ENCODE measurements at places on chromosomes 2 and 18.

DNA sequence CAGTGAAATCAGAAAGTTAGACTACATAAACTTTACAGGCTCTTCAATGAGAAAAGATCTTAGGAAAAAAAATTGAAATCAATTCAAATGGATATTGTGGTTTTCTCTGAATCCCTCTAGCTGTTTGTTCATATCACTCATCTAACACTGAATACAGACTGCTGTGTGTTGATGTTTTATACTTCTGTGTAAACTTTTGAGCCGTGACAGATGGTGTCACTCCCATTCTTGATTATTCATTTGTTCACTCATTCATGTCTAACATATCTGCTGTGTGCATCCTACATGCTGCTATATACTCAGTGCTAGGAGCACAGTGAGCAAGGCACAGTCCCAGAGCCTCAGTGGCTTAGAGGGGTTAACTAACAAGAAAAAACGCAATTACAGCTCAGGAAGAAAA is 12.6 kb downstream of the KLHL23 start:
- DNase-seq, result no peak

DNA sequence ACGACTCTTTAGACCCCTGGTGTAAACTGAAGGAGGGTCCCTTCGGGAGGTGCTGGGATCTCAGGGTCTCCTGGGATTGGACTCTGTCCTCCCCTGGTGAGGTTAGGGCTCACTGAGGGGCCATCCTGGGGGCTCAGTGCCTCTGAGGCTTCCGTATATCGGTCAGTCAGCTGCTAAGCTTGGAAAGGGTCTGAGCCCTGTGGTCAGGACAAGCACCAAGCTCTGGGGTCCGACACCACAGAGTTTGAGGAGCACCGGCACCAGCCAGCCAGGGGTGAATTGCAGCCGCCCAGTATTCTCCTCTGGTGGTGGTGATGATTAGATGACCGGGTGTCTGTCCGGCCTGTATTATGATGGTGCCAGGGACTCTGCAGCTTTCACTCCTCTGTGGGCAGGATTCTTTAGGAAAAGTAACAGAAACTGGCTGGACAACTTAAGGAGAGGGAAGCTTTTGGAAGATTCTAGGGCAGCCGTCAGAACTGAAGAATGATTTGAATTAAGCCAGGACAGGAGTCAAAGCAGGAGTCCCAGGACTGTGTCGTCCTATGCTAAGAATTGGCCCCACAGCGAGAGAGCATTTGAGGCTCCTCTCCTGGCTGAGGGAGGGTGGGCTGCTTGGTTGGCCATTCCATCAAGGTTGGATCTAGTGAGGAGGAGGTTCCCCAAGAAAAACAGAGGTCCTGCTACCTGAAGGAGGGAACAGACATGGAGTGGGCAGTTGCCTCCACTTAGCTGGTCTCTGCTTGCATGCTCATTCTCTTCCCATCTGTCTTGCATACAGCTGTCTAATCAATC is 158.6 kb upstream of the HS6ST1 start:
- DNase-seq, result no peak

DNA sequence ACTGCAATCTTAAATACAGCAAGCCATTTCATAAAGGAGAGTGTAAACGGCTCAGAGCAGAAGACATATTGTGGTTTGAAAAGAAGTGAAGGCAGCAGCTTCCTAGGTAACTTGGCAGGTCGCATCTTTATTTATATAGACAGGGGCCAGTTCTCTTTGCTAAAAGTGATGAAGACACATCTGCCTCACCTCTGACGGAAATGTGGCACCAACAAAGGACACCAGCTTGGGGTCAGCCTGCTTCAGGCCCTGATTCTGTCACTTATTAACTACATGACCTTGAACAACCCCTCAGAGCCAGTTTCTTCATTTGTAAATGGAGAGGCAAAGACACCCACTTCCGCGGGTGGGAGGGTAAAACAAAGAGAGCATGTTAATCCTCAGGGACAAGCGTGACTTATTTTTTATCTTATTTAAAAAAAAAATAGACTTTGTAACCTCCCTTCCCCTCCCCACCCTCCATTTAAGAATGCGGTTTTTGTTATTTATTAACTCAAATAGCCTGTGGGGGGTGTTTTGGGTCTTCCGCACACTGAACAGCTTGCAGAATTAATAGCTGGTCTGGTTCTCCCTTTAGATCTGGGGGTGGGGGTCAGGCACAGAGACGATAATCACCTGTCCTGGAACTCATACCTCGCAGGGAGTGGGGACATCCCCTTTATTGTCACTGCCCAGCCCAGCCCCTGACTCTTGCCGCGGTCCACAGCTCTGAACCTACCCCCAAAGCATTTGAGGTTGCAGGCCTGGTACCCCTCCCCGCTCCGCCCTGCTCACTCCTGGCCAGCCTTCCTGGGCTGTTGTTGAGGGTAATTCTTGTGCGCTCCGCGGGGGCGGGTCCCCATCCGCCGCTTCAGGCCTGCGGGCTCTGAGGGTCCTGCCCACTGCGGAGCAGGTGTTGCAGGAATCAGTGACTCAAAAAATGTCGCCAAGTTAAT is 64.2 kb upstream of the TMEM17 start:
- no peak for DNase-seq

DNA sequence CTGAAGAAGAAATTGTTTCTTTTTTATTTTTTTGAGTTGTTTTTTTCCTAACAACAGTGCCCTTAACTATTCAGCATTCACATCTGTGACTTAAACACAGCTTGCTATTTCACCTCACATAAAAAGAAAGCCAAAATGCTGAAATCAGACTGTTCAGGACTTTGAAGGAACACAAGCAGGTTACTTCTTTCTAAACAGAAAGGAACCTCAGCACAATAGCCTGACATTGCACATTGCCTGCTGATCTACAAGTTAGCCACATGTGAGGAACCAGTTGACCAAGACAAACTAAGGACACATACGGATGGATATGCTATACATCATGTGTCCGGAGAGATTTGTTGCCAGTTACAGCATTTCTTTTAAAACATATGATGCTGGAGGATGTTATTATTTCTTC is 331.1 kb downstream of the FSIP2 start:
- no peak for DNase-seq

- DNase-seq, result no peak
These were observed 162.6 kb downstream of the KCNE4 start for GRCh38 chr2:223214394-223215253.

- peak; percentile 58 for DNase-seq
These were observed 31.3 kb downstream of the DGKD start for GRCh38 chr2:233385489-233386044.

GRCh38 chr2:96924775-96925747 is 55.2 kb upstream of the SEMA4C start:
- DNase-seq, result peak; percentile 56

GRCh38 chr2:33205693-33206434 is 259.1 kb downstream of the LTBP1 start:
- no peak for DNase-seq

DNA sequence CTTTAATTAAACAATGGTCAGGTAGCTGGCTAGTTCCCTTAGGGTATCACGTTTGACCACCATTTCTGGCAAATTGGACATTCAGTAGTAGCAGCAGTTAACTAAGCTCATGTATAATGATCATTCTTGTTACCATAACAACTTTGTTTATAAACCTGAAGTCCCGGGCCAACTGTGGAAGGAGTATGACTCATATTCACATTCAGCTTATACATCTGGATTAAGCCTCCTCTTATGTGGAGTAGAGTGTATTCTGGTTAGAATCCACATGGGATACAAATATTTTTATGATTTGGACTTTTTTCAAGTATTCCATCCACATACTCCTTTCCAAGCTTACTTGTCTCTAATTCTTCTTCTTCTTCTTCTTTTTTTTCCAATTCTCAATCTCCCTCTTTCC is 70.3 kb upstream of the ZSWIM2 start:
- no peak for DNase-seq

DNA sequence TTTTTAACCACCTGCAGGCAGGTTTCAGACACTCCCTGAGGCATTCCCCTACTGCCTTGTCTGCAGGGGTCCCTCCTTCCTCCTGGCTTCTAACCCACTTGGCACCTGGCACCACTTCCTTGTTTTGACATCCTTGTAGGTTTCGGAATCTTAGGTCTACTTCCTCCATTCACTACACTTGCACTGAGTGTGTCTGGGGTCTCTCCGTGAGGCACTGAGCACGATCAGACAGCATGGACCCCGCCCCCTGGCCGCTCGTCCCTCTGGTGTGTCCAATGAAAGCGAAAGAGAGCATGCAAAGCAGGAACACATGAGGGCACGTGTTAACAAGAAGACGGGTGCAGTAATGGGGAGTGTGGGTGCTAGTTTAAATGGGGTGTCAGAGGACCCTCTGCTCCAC is 63.8 kb downstream of the HAUS1 start:
- no peak for DNase-seq

GRCh38 chr2:64708829-64709228 is 55.1 kb upstream of the SERTAD2 start:
- DNase-seq, result no peak

DNA sequence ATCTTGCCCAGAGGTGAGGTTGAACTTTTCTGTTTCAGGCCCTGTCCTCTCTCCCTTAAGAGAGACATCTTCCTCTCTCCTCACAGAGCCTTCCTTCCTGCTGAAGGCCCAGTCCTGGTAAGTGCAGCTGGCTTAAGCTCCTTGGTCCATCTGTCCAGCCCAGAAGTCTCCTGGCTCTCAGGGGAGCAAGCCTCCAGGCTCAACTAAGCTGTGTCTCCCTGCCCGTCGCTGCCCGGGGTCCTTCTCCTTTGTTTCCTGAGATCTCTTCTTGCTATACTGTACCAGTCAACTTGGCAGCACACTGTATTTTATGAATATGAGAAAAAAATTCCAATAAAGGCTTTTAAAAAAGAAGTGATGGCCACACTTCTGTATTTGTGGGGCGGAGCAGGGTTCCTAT is 77.4 kb downstream of the KCNF1 start:
- no peak for DNase-seq

DNA sequence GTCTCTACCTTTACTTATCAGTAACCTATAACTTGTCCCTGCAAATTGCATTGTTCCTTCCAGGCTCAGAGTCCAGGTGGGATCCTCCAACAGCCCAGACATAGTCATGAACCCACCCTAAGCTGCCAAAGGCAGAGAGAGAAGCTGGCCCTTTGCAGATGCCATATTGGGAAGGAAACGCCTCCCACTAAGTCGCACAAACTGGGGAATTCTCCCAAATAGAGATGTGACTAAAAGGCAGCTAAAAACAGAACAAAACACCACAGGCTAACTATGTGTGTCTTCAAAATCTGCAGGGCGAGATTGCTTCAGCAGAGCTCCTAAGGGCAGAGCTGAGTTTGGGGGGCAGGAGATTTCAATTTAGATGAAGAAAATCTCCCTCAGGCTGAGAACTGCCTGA is 38.5 kb upstream of the SIGLEC15 start:
- no peak for DNase-seq

DNA sequence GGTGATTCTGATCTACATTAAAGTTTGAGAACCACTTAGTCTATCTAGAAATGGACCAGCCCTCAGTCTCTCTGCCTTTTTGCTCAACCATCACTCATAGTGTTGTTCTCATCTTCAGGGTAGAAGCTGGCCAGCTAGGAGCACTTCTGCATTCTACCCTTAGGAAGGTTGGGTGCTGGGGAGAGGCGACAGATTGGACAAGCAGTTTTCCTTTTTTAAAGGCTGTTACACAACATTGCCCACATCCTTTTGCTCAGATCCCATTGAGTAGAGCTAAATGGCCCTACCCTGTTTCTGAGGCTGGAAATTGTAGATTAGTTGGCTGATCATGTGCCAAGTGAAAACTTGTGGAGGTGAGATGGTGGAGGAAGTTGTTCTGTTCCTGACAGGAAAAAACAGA is 35.6 kb downstream of the OSBPL6 start:
- DNase-seq, result no peak

GRCh38 chr18:22451796-22452195 is 34.1 kb upstream of the CTAGE1 start:
- no peak for DNase-seq

DNA sequence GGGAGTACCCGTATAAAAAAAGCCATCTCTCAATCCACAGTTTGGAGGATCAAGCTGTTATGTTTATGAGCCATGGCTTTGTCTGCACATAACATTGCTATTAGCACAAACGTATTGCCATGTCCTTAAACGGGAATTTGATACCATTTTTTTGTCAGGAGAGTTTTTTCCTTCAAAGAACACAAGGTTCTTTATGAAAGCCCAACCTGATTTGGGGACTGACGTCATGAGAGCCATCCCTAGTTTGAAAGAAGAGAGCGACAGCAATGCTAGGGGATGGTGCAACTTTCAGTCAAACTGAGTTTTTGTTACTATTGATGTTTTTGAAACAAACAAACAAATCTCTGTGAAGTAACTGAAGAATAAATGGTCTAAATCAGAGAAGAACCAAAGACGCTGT is 376.6 kb downstream of the EIPR1 start:
- DNase-seq, result no peak

- DNase-seq, result no peak
These were observed 145.1 kb downstream of the ASB1 start for GRCh38 chr2:238571661-238572372.

GRCh38 chr2:33268246-33268831 is 208.1 kb upstream of the RASGRP3 start:
- DNase-seq, result no peak

DNA sequence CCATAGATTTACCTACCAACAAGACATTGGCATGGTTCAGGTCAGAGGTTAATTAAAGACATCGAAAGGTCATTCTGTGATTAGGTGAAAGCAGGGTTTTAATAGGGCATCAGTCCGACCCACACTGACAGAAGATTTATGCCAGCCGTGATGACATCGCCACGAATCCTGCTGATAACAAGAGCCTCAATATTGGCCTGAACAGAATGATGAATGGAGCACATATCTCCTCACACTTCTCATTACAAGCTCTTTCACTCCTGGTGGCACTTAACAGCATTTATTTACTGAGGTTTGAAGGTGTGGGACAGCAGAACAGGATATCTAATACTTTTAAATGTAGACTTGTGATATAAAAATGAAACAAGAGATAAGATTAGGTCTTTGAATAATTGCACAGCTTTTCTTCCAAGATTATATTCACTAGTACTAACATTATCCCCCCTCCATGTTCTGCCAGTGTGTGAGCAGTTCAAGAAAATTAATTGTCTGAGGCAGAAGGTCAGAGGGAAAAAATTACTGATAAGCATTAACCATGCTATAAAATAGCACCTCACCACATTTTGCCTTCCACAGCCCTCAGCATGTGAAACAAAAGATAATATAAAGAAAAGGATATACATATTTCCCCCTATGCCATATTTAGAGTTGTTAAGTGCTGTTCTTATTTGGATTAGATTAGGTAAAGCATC is 23.1 kb upstream of the INSIG2 start:
- no peak for DNase-seq

- DNase-seq, result no peak
These were observed 95.7 kb upstream of the POU3F3 start for GRCh38 chr2:104758199-104758620.

- no peak for DNase-seq
These were observed 8.5 kb upstream of the RPE start for GRCh38 chr2:209993968-209994367.

DNA sequence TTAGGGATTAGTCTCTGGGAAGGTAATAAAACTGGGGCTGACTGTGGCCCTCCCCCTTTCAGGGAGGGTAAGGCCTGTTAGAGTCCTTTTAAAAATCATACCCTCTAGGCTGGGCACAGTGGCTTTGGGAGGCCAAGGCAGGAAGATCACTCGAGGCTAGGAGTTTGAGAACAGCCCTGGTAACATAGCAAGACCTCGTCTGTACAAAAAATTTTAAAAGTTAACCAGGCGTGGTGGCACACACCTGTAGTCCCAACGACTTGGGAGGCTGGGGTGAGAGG is 118.7 kb downstream of the STPG4 start:
- no peak for DNase-seq

Data from CD8-positive, alpha-beta T cell (primary cell).